ENCODE measurements at places on chromosomes 4 and X.

GRCh38 chr4:8817813-8818062 is 53.9 kb downstream of the HMX1 start:
- no peak for DNase-seq

DNA sequence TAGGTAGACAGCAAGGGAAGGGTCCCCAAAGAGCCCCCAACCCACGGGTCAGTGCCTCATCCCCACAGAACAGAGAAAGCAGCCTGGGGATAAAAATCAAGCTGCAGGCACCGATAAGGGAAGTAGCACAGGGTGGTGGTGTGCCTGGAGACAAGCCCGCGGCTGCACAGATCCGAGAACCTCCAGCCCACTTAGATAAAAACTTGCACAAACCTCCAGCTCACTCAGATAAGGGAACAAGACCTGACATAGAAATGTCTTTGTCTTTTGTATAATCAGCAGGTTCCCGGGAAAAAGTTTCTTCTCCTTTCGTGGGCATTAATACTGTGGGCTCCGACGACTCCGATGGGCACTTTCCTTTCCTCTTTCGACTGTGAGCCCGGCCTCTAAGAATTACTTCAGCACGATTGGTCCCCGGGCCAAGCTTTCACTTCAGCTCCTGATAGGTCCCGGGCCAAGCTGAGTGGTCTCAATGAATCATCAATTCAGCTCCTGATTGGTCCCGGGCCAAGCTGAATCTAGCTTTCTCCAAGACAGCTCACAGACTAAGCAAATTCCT is 32.4 kb downstream of the PRDX4 start:
- DNase-seq: peak; percentile 21

DNA sequence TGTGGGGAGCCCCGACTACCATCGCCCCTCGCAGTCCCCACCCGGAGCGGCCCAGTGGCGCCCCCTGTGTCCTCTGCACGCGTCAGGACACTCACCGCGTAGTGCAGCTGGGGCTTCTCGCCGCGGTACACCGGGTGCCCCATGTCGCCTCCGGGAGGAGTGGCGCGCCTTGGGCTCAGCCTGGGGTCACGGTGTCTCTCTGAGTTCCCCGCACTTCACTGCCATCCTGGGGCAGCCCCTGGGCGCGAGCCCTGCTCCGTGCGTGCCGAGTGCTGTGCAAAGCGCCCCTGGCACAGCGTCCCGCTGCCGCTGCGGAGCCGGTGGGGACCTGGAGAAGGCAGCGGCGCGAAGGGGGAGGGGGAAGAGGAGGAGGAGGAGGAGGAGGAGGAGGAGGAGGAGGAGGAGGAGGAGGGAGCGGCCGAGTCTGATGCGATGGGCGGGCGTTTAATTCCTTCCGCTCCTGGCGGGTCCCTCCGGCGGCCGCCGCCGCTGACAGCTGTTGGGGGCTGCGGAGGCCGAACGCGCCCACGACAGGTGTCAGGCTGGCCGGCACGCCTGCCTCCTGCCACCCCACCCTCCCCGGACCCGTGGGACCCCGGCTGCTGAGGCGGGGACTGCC is 134.3 kb downstream of the AMELX start:
- DNase-seq: no peak

- no peak for DNase-seq
Observed at GRCh38 chr4:37693450-37694190, 7.4 kb upstream of the RELL1 start.

DNA sequence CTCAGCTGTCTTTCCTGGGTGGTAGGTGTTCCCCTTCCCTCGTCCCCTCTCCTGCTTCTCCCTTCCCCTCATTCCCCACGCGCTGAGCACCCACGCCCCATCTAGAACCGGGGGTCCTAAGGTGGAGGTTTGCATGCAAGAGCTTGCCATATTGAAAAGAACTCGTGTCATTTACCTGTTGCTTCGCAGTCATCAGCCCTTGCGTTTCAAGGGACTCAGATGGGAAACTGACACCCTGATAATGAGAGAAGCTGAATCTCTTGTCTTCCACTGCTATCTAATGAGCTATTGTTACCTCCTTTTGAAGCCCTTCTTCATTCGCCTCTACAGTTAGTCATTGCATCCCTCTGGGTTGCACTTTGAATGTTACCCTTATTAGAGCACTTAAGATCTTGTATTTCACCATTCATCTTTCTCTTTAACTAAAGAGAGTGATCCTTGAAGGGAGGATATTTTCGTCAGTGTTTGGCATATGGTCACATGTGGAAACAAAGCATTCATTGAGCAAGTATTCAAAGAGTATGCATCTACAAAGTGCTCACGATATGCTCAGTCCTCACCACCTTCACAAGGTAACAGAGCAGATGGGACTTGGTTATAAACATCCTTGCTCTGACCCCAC is 25.7 kb downstream of the ARL9 start:
- DNase-seq: no peak

- DNase-seq: no peak
Observed at GRCh38 chrX:2550328-2551020, 49.7 kb upstream of the DHRSX start.

DNA sequence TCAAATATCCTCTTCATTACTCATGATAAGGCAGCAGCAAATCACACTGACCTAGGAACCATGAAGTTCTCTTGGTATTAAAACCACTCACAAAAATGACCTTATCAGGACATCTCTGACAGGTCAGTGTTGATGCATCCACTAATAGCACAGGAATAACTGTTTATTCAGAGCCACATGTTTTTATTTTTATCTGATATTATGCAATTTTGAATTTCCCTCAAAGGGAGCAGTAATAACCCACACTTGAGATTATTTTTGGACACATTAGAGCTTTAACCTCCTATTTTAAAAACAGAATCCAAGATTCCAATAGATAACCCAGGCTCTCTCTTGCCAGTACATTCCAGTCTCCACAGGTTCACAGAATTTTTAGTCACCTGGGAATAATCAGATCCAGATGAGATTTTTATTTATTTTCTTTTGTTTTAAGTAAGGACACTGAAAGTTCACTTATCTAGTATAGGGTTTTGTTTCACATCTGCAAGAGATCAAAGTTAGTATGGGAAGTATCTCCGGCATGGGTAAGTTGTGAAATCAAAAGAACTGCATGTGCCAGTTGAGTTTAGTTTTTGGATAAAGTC is 36.3 kb upstream of the MYOZ2 start:
- no peak for DNase-seq

Measured in activated naive CD8-positive, alpha-beta T cell treated with anti-CD3 and anti-CD28 coated beads, Interleukin-2, amount 50 U/mL, for 24 hours (primary cell).